T-cell (primary cell): ENCODE measurements at places on chromosomes 11 and 22.

DNA sequence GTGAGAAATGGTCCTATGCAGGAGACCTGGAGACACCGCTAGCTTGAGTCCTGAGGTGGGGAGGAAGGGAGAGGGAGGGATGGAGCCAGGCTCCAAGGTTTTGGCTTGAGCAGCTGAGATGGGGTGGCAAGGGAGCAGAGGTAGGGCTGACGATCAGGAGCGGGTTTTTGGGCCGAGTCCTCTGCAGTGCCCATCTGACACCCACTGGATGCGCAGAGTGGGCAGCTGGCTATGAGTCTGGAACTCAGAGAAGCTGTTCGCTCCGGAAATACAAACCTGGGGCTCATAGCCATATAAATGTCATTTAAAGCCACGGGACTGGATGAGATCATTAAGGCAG lies 453 bp upstream of the MAFF start:
- DNase-seq: no peak

GRCh38 chr11:12143461-12144258 lies 33.3 kb downstream of the MICAL2 start:
- DNase-seq: no peak

DNA sequence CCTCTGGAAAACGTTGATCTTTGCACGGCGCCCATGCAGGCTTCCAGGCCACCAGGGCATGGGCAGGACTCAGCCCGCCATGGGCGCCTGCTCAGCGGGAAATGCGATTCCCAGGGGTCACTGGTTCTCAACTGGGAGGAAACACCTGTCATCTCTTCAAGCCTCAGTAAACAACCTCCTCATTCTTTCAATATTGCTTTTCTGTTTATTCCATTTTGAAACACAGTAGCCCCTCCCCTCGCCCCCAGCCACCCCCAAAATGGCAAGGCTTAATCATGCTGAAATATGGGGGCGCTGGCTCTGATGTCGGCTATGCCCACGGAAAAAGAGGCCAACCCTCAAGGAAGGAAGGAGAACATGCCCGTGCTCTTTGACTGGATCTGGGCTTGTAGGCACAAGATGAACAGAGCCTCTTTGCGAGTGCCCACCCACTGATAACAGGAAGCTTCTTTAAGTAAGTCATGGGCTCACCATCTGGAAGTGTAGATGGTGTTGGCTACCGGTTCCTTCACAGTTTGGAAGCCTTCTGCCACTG lies 594 bp upstream of the POU2AF1 start:
- DNase-seq: peak; percentile 14

GRCh38 chr11:76577921-76578653 lies 92.5 kb downstream of the LRRC32 start:
- no peak for DNase-seq

DNA sequence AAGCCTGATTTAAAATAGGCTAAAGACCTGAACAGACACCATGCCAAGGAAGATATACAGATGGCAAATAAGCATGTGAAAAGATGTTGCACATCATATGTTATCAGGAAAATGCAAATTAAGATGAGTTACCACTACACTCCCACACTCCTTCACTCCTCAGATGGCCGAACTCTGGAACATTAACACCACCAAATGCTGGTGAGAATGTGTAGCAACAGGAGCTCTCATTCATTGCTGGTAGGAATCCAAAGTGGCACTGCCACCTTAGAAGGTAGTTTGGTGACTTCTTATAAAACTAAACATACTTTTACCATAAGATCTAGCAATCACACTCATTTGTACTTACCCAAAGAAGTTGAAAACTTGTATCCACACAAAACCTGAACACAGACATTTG lies 2047.3 kb downstream of the LRRC4C start:
- DNase-seq: no peak

- DNase-seq: no peak
Observed at GRCh38 chr11:11414996-11415395, 61.9 kb upstream of the CSNK2A3 start.

DNA sequence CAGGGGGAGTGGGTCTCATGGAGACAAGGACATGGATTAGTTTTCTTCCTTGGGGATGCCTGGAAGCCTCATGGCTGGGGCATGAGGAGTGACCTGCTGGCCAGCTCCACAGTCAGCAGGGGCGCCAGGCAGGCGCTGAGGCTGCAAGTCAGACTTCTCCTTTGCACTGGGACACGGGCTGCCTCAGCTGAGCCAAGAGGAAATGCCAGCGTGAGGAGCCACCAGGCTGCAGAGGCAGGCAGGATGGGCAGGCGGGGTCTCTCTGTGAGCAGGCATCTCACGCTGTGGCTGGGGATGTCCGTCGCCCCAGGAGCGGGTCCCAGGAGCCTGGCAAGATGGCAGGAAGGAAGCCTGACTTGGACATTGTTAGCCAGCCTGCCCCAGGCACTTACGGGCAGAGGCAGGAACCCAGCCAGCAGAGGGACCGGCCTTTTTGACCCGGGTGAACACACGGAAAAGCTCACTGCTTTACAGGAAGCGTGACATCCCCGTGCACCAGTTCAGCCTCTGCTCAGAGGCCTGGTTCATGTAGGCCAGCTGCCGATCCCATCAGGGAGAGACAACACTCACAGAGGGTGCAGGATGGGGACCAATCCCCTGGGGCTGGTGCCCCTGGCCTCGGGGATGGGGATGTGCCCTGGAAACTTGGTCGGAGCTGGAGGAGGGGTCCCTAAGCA lies 10.2 kb downstream of the GNB1L start:
- DNase-seq: peak; percentile 45

GRCh38 chr22:50247748-50248147 lies 2.9 kb upstream of the TUBGCP6 start:
- peak; percentile 62 for DNase-seq

DNA sequence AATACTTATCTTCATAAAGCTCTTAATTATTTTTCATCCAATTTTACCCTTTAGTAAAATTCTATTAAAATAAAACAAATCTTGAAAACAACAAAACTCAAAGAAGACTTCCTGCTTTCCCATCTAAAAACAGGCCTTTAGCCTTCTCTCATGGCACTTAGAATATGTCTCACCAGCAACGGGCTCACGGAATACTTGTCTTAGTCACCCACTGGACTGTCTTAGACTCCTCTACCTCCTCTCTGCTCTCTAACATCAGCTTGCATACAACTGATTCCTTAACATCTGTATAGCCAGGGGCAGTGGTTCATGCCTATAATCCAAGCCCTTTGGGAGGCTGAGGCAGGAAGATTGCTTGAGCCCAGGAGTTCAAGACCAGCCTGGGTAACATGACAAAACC lies 13.7 kb downstream of the HPS5 start:
- no peak for DNase-seq
